ENCODE measurements at places on chromosomes 4 and X.
A peak's percentile ranks its signal among the peaks of the same experiment; 100 is the strongest.

DNA sequence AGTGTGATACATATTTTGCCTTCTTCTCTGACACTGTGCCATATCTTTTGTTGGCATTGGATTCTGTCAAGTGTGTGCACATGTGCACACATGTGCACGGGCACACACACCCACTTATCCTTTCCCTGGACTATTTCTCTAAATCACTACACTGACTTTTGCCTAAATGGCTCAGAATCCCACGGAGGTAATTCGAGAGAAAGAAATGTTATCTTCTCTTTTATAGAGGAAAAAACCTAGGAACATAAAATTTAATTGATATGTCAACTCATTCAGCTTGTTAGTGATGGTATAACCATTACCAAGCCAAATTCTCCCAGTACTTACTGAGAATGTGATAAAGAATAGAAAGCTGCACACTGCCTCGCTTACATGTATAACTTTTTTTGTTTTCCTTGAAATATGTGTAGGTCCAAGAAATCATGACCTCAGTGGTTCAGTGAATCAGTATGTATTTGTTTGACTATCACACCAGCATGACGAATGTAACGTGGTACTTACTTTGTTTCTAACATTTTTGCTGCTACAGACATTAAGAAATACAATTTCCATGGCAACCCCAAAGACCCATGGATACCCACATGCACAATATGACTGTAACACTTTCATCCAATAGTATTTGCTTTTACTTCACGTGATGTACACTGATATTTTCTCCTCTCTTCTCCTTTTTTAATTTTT, 163.0 kb downstream of the PCDH7 start:
- no peak for DNase-seq

GRCh38 chrX:45801554-45801953, 600.9 kb upstream of the DIPK2B start:
- no peak for DNase-seq

DNA sequence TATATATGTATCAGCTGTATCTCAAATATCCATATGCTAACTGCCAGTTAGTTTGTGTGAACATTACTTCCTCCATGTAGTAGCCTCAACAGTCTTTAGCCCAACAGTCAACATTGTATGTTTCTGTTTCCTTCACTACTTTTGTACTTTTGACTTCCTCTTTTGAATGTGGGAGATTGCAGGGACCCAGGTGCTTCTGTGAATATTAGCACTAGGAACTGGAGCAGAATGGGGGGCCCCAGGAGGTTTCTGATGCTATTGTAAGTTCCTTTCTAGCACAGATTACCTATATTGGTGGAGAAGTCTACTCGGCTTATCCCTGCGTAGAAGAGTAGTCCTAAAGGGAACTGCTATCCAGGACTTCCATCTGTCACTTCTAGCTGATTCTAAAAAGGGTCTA, 2.3 kb downstream of the PLAC8 start:
- DNase-seq = no peak

- DNase-seq = peak; percentile 69
These were observed at the start of gene ASB9 for GRCh38 chrX:15269618-15270521. Gene ASB9, minus strand, starts transcription at chrX:15270083. Its CDS starts 209 bp downstream, at chrX:15269874.

DNA sequence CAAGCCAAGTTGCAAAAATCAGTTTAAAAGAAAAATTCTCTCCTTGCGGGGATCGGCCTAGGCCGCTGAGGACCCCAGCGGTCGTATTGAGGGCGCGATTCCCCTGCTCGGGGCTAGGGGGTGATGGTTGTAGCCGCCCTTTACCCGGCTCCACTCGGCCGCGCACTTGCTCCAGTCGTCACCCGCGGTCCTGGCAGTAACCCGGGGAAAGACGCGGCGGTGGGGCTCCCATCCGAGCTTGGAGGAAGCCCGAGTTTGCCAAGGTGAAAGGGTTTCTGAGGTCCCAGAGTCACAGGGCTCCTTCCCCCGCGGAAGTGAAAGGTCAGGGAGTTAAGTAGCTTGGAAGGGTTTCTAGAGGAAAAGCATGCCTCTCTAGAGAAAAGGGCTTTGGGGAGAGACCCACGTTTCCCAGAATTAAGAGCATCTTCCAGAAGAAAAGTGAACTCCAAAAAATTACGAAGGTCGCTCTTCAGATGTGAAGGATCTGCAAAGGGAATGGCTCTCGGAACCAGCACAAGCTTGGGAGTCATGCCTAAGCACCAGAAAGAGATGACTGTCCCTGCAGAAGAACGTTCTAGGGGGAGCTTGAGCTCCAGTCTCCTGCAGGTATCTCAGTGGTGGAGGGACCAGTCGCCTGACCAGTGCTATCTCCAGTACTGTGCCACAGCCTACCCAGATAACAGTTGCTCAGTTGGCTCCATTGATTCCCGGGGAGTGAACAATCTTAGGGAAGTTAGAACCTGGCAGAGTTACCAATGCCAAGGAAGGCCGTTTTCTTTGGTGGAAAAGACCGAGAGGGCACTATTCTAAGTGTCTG, 875 bp downstream of the LAP3 start:
- no peak for DNase-seq

- no peak for DNase-seq
These were observed 15.0 kb downstream of the TLR7 start for GRCh38 chrX:12881914-12882313.

GRCh38 chrX:112147206-112147605, 64.6 kb upstream of the TRPC5 start:
- DNase-seq = peak; percentile 1

Data from RWPE1 (cell line).